ENCODE measurements at places on chromosomes 5 and 9.

DNA sequence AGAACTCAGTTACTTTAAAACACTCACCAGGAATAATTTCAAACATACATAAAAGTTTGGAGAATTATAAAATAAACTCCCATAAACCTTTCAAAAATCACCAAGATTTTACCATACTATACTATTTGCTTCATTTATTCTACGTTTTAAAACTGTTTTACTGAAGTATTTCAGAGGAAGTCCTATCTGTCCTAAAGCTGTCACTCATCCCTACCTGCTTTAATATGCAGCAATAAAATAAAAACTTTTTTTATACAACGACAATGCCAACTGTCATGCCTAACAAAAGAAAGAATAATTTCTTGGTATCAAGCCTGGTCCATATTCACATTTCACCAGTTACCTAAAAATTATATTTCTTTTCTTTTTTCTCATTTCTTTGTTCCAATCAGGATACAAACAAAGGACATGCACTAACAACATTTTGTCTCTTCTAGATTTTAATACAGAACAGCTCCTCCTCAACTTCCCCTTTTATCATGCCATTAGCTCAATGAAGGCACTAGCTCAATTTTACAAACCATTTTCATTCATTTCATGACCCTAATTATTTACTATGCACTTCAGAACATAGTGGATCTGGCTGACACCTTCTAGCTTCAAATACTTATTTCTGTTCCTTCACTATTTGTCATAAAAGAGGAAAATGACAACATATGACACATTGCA is 135.2 kb downstream of the GNAQ start:
- no peak for DNase-seq

DNA sequence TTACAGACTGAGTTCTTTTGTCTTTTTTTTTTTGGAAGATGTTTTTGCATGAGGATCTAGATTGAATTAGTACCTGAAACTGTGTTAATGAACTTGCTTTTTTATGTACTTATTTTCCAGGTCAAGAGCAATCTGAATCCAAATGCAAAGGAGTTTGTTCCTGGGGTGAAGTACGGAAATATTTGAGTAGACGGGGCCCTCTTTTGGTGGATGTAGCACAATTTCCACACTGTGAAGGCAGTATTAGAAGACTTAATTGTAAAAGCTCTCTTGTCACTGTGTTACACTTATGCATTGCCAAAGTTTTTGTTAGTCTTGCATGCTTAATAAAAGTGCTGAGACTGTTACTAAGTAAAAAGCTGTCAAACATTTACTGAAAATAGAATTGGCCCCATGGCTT is 14.5 kb downstream of the SLC23A1 start:
- DNase-seq: no peak

DNA sequence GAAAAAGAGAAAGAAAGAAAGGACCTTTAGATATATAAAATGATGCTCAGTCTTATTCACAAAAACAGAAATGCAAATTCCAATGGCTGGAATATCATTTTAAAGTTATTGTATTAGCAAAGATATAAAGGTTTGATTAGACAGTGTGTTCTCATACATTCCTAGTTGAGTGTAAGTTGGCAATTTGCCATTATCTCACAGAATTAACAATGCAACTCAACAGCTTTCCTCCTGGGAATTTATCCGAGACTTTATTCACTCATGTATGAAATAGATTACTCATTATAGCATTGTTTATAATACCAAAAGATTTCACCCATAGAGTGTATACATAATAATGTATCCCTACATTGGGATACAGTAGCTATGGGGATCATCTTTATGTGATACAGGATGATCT is 27.1 kb upstream of the MLLT3 start:
- DNase-seq: no peak

- no peak for DNase-seq
Measured at GRCh38 chr5:63700241-63700640, 262.0 kb downstream of the HTR1A start.

All from Peyer's patch (tissue), 4 donors.